Daoy (cell line): ENCODE measurements at places on chromosomes 5 and 9.

GRCh38 chr5:145750199-145750598 is 84.9 kb downstream of the PRELID2 start:
- no peak for DNase-seq

DNA sequence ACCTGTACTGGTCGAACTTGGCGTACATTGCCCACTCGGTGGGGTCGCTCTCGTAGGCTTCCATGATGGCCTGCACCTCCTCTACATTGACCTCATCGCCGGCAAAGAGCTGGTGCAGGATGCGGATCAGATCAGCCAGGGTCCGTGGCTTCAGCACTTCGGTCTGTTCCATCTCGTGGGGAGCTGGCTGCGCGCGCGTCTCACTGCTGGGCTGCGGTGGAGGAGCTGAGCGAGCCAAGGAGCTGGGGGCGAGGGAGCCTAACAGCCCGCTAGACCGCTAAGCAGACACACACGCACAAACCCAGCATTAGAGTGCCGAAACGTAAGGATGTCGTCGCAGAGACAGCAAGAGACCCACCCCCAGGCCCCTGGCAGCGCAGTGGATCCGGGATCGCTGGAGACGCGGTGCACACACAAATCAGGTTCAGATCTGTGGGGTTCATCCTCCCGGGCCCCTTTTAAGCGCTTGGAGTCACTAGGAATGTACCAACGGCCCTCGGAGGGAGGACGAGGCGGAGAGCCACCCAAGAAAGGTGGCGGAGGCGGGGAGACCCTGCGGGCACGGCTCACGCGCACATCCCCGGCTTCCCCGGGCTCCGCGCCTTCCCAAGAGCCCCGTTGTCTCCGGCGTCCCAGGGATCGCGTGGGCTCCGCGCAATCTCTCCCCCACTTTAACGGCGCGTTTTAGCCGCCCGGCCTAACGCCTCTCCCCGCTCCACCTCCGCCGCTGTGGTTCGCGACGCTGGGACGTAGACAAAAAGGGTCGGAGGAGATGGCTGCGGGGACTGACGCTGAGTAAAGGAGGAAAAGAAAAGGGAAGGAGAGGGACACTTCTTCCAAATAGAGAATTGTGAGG is at the start of gene CDO1:
Gene CDO1, minus strand, starts transcription at position 434 of the 856 bp plus-strand sequence. Its CDS starts 262 bp downstream, at position 172.
- peak; percentile 69 for DNase-seq

GRCh38 chr5:134603059-134603458 is 29.6 kb downstream of the SAR1B start:
- DNase-seq, result no peak

DNA sequence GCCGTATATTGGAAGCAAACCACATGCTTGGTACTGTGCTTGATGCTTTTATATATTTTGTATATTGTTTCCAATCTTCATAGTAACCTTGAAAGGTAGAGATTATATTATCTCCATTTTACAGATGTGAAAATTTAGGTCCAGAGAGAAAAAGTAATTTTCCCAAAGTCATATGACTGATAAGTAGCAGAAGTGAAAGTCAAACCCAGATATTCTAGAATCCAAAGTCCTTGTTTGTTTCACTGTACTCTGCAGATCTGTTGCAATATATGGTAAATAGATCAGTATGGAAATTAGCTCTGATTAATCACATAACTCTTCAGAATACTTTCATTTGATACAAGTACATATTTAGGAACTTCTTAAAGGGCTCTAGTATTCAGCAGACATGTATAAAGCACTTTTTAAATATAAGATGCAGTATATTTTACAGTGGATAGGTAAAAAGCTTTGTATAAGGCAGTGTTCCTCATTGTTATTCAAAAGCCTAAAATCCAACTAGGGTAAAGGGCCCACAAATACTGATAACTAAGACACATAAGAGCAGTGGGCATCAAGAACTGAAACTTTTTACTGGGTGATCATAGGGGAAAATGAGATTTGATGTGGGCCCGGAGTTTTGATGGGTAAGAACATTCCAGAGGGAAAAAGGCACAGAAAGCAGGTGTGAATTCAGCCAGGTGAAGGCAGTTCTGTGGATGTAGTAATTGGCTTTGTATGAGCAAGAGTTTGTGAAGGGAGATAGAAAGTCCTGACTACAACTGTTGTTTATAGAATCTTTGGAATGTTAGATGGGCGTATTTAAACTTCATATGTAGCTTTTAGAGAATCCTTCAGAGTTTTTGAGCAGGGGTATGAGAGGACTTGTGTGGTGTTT is 25.0 kb downstream of the NDFIP1 start:
- DNase-seq, result no peak
